ENCODE measurements at places on chromosomes 1 and 21.

- no peak for DNase-seq
These were observed 64.6 kb downstream of the RHBG start for GRCh38 chr1:156433602-156434001.

GRCh38 chr1:182533896-182534295, 55.2 kb downstream of the RNASEL start:
- DNase-seq: no peak

DNA sequence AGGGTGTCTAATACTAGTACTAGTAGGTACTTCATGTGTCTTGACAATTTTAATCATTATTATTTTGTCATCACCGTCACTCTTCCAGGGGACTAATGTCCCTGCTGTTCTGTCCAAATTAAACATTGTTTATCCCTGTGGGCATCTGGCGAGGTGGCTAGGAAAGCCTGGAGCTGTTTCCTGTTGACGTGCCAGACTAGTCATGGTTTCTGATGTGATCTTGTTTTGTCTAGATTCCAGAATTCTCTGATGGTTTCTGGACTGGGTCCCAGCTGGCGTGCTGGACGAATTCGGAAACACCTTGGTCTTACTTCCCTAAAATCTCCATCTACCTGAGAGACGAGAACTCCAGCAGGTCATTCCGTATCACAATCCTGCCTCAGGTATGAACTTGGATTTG, 66.1 kb upstream of the FAM3B start:
- DNase-seq: no peak

DNA sequence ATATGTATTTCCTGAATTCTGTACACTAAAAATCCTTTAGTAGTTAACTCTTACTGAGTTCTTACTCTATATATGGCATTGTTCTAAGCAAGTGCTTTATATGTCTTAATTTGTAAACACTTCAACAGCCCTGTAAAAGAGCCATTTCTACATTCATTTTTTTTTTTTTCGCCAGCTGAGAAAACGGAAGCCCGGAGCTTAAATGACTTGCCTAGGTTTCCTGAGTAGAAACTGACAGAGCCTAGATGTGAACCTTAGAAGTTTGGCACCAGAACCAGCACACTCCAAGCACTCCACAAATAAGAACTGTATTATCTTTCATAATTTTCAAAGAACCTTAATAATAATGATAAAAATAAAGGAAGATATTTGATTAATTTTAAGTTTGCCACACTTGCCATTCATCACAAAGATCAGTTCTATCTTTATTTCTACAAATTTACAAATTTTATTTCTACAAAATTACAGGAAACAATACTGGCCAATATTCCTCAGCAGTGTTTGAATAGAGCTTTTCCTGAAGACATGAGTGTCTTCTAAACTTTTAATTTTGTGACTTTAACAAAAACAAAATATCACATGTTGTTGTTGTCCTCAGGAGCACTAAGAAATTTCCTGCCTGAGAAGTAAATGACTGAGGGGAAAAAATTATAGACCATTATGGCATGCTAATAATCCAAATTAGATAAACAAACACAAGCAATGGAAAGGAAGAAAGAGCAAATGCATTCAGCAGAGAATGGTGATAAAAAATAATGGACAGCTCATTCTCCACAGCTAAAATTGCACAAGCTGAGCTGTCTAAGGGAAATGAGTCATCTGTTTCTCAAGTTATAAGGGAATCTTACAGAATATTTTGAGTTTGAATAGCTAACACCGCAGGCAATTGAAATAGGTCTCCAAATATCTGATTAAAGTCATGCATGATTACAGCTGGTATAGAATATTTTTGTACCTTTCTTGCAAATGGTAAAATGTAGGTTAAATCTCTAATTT, 71.2 kb downstream of the DPYD start:
- no peak for DNase-seq

DNA sequence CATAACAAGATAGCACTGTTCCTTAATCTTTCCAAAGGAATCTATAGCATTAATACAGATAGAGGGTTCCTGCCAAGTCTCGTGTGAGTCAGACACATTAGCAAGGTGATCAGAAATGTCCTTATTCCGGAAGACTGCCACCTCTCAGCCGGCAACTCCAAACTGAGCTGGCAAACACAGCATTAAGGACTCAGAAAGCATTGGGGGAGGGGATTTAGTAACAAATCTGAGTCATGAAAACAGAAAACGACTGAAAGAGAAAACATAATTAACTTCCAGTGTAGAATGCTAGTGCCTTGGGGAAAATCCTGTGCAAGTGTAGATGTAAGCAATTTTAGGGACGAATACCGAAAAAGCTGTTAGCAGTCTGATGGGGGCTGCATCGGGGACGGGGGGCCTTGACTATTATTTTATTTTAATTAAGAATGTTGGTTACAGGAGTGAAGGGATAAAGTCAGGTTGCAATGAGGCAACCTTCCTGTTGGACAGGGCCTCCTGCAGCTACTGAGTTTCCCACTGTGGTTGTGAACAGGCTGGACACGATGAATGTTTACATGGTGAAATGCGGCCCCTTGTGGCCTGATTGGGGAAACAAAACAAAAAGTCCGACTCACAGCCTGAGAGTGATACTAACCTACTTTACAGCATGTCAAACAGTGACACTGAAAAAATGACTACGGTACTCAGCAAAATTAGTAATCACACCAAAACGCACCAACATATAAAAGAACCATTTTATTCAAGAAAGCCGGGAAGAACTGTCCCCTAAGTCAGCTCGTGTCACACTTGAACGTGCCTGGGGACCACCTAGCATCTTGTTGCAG, 20.7 kb downstream of the MIS18A start:
- DNase-seq: no peak

GRCh38 chr1:117584181-117584580, 21.7 kb upstream of the TENT5C start:
- no peak for DNase-seq

DNA sequence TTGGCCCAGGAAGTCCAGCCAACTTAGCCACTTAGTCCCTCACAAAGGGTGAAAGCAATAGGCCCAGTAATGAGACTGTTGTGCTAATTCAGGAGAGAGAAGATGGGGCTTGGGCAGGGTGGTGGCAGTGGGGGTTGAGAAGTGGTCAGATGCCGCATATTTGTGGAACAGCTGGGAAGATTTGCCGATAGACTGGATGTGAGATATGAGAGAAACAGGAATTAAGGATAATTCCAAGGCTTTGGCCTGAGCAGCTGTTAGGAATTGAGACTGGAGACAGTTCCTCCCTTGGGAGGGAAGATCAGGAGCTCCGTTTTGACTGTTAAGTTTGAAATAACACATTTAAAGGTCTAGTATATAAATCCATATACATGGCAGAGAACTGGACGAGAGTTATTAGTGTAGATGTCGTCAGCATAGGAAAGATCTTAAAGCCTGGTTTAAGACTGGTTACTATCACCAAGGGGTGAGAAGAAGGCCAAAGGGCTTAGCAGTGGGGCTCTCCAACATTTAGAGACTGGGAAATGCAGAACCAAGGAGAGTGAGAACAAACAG, 323.7 kb upstream of the FAM78B start:
- no peak for DNase-seq

- no peak for DNase-seq
These were observed 25.7 kb upstream of the LDLRAP1 start for GRCh38 chr1:25517476-25518394.

DNA sequence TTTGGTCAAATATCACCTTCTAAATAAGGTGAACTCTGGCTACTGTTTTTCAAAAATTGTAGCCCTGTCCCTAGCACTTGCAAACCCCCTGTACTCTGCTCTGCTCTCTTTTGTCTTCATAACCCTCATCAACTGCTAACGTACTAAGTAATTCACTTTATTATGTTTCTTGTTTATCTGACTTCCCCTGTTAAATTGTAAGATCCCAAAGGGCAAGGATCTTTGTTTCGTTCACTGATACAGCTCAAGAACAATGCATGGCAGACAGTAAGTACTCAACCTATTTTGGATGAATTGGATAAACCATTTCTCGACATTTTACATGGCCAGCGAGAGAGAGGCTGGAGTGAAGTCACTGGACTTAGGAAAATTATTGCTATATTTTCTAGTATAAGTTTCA, 46.9 kb downstream of the ATP5PF start:
- DNase-seq: no peak

DNA sequence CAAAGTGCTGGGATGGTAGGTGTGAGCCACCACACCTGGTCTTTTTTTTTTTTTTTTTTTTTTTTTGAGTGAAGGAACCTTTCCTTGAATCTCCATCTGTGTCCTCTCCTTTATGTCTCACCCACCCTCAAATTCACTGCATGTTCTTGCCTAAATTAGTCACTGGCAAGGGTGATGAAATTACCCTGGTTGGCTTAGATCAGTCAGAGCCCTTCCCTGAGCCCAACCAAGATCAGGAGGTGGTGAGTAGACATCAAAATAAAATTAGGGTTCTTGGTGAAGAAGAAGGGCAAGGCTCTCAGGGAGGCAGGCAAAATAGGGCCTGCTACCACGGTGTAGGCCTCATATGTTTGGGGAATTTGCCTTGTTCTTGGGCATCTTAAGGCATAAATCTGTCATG, 5.3 kb upstream of the TNN start:
- no peak for DNase-seq

- no peak for DNase-seq
These were observed 48.2 kb upstream of the EPB41 start for GRCh38 chr1:28865997-28866650.

DNA sequence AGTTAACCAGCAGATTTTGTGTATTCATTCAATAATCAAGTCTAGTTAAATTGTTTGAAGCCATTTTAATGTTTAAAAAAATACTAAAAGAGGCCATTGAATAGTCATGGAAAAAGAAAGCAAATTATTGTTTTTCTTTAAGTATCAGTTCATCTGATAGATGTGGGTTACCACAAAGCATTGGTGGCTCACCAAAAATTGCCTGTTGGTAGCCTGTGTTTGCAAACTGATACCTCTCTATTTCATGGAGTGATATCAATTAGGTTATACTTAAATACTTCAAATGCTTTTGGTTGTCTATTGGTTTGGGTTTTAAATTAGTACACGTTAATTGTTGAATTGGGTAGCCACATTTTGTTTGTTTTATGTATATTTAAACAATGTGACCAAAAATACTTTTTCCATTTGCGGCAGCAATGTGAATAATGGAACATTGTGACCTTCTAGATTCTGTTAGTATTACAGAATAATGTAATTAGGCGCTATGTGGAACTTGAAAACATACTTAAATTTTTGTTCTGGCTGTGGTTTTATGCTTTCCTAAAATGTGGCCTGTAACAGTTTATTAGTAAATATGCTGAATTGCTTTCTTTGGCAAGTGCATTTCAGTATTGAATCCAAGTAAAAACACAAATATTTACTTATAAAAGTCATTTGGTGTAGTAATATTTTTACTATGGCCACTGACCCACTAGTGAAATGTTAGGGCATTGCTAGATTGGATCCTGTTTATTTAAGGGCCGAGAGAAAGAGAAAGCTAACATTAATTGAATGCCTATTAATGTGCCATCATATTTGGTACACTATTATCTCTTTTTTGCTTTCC, 37.1 kb upstream of the NBL1 start:
- DNase-seq: no peak

- DNase-seq: no peak
These were observed 176.3 kb upstream of the ZNHIT6 start for GRCh38 chr1:85884372-85885035.

DNA sequence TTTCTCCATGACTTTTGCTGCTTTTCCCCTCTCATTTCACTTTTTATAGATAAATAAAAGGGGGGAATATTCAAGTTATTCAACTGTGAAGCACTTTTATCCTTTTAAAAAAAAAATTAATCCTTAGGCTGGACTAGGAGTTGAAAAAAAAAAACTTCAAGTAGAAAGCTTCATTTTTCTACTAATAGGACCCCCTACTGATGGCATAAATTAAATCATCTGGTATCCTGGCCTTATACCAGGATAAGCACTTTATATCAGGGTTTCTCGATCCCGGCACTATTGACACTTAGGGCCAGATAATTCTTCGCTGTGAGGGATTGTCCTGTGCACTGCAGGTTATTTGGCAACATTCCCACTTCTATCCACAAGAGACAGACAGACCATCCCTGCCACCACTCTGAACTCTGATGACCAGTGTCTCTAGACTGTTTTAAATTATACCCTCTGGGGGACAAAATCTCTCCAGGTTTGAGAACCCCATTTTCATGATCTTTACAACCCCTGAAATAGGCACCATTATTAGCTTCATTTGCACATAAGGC, 17.6 kb downstream of the USP33 start:
- DNase-seq: no peak

DNA sequence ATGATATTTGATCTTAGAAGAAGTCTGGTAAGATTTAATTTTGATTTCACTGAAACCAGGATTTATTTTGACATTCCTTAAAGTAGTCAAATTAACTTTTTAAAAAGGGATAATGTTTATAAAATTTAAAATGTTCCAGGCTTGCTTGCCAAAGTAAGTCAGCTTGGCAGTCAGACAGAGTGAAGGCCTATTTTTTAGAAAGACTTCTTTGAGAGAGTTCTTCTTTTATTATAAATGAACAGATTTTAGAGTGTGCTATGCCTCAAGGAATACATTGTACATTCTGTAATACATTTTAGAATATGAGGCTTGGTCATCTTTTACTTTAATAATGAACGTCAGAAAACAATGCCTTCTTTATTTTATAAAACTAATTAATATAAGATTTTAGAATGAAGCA, 138.7 kb downstream of the DISP1 start:
- no peak for DNase-seq

DNA sequence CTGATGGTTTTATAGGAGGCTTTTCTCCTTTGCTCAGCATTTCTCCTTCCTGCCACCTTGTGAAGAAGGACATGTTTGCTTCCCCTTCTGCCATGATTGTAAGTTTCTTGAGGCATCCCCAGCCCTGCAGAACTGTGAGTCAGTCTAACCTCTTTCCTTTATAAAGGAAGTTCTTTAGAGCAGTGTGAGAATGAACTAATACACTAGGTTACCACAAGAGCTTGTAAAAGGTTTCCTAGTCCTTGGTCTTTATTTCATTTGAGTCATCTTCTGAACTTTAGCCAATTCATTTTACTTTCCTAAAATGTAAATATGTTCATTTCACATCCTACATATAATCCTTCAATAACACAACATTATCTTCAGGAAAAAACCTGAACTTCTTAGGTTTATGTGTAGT, 365.3 kb downstream of the HHIPL2 start:
- no peak for DNase-seq

- no peak for DNase-seq
These were observed 13.2 kb downstream of the FCER1A start for GRCh38 chr1:159315381-159315780.

DNA sequence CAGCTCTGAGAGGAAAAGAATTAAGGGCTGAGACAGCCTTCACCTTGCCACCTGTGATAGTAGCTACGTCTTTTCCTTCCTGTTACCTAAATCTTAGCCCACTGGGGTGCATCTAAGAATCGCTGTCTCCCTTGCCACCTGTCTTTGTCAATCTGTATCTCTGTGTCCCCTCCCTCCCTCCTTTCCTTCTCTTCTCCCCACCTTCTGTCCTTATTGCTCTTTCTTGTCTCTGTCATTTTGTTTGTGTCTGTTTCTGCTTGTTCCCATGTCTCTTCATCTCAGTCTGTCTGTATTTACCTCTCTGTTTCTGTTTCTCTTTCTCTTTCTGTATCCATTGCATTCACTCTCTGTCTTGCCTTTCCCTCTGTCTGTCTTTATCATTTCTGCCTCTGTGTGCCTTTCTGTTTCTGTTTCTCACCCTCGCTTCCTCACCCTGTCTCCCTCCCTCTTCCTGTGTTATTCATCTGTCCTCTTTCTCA, 30.2 kb downstream of the SLC22A15 start:
- DNase-seq: no peak

All from activated T-helper 1 cell treated with Interleukin-2 at 50 U/mL for 16 hours (primary cell).